ENCODE measurements at places on chromosomes 12 and 14.
A peak's percentile ranks its signal among the peaks of the same experiment; 100 is the strongest.

DNA sequence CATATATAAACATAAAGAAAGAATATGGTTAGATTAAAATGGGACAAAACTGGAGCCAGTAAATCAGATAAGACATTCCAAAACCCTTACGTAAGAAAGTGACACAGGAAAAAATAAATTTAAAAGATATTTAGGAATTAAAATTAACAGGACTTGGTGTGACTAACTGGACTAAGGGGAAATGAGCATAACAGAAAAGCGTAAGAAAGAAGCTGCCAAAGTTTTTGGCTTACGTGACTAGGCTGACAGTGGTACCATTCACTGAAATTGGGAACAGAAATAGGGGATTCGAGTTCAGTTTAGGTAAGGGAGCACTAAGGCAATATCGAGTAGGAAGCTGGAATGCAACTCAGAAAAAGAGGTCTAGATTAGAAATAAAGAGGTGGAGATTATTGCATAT, 7.8 kb downstream of the CDK17 start:
- no peak overlapping the region for H3K4me3 ChIP-seq
- H3K4me1 ChIP-seq: peaks cover 21% of the 10 kb centered on the region
- H3K27ac ChIP-seq: no peak overlapping the region
- no peaks in the 10 kb centered on the region for H3K27me3 ChIP-seq

- no peaks in the 10 kb centered on the region for H3K36me3 ChIP-seq
- no peak for DNase-seq
- no peaks in the 10 kb centered on the region for H3K27me3 ChIP-seq
- no peak overlapping the region for H3K27ac ChIP-seq
- no peaks in the 10 kb centered on the region for H3K4me1 ChIP-seq
Observed at GRCh38 chr12:132925597-132926414, 30.3 kb downstream of the ZNF605 start.

DNA sequence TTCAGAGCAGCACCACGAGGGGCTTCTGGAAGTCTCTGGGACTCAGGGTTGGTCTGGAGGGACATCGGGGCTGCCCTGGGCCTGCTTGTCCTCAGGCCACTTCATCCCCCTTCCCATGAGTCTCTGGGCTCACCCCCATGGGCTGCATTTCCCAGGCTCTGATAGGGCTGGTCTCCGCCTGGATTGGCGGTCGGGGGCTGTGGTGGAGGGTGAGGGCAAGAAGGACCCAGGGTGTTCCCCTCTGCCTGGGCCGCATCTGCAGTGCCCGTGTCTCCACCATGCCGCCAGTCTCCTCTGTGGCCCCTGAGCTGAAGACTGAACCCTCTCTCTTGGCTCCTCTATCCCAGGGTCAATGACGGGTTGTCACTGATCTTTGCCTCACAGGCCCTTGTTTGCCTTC, 242.1 kb downstream of the ADGRD1 start:
- H3K4me1 ChIP-seq: no peaks in the 10 kb centered on the region
- H3K36me3 ChIP-seq: no peaks in the 10 kb centered on the region
- DNase-seq: no peak
- H3K27me3 ChIP-seq: peaks cover 18% of the 10 kb centered on the region

DNA sequence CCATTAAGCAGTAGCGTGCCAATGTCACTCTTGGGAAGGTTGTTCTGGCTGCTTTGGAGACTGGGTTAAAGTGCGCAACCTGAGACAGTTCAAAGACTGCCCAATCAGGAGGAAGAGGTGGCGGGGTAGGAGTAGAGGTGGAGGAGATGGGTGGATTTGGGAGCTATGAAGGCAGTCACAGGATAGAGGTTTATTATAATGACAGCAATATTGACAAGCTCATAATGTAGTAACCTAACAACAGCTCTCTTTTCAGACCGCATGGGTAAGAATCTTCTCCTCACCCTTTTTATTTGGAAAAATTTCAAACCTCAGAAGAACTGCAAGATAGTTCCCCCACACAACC, 5.3 kb upstream of the PSMD9 start:
- DNase-seq: no peak
- H3K4me1 ChIP-seq: no peaks in the 10 kb centered on the region
- H3K4me3 ChIP-seq: no peak overlapping the region
- H3K27me3 ChIP-seq: no peaks in the 10 kb centered on the region

DNA sequence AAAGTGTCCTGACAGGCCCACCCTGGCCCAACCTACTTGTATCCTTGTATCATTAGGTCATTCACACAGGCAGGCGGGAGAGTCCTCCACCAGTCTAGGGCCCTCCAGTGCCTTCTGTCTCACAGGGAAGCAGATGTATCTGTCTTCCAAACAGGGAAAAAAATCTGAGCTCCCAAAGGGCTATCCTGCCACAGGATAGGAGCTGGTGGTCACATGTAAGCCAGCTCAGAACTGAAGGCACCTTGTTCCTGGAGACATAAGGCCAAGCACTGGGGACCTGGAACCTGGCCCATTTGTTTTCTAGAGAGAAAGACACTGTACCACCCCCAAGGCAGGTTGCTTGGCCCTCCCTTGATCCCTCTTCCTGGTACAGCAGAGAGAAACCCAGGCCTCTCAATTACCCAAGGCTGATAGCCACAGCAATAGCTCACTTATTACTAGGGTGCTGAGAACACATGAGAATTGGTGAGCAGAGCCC, 19.4 kb upstream of the PLEKHH1 start:
- H3K4me1 ChIP-seq: peaks cover 2% of the 10 kb centered on the region
- no peak overlapping the region for H3K4me3 ChIP-seq
- H3K27ac ChIP-seq: peak overlapping the region; percentile 69
- no peaks in the 10 kb centered on the region for H3K27me3 ChIP-seq
- DNase-seq: no peak
- no peaks in the 10 kb centered on the region for H3K36me3 ChIP-seq

DNA sequence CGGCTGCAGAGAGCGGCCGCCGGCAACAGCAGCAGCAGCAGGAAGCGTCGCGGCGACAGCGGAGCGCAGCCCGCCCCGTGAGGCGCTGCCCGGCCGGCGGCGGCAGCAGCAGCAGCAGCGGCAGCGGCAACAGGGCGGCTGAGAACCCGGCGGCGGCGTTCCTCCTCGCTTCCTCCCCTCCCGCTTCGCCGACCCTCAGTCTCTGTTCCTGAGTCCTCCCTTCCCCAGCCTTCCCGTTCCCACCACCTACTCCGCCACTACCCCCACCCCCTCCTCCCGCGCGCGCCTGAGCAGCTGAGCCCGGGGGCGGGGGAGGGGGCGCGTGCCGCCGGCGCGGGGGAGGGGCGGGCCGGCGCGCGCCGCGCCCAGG, 310 bp downstream of the BICDL1 start:
- H3K36me3 ChIP-seq: peaks cover 5% of the 10 kb centered on the region
- peak overlapping the region; percentile 53 for H3K4me3 ChIP-seq
- DNase-seq: no peak
- peak overlapping the region; percentile 68 for H3K27ac ChIP-seq
- no peaks in the 10 kb centered on the region for H3K27me3 ChIP-seq

- no peaks in the 10 kb centered on the region for H3K4me1 ChIP-seq
- H3K27ac ChIP-seq: no peak overlapping the region
- no peak for DNase-seq
- H3K36me3 ChIP-seq: no peaks in the 10 kb centered on the region
- no peak overlapping the region for H3K4me3 ChIP-seq
- no peaks in the 10 kb centered on the region for H3K27me3 ChIP-seq
Observed at GRCh38 chr12:43329375-43329774, 222.6 kb downstream of the ADAMTS20 start.

- H3K27ac ChIP-seq: no peak overlapping the region
- no peaks in the 10 kb centered on the region for H3K36me3 ChIP-seq
- H3K4me1 ChIP-seq: peaks cover 2% of the 10 kb centered on the region
- peak overlapping the region; percentile 71 for H3K4me3 ChIP-seq
- peaks cover 15% of the 10 kb centered on the region for H3K27me3 ChIP-seq
Observed at GRCh38 chr14:26597071-26597588, 703 bp downstream of the NOVA1 start.

- H3K27me3 ChIP-seq: no peaks in the 10 kb centered on the region
- no peaks in the 10 kb centered on the region for H3K4me1 ChIP-seq
- H3K27ac ChIP-seq: no peak overlapping the region
Observed at GRCh38 chr14:45698462-45699134, 445.6 kb upstream of the MIS18BP1 start.

DNA sequence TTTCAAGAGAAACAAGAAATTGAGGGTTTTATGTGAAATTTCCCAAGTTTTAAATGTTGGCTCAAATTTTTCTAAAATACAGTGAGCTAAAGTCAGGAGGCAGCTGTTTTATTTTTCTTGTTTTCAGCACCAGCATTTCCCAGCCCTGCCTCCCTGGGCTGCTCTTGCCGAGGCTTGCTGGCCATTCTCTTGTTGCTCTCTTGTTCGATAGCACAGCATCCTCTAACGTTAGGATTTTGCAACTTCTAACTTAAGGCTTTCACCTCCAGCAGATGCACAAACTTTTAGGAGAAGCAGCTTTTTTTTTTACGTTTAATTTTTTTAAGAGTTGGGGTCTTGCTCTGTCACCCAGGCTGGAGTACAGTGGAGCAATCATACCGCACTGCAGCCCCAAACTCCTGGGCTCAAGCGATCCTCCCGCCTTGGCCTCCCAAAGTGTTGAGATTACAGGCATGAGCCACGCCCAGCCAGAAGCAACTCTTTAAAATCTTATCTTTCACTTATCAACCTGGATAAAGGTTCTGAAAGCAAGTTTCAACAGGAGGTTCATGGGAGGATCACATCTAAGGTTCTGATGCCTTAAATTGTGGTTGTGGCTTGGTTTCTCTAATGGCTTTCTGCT, 40.2 kb downstream of the B4GALNT3 start:
- peaks cover 2% of the 10 kb centered on the region for H3K27me3 ChIP-seq
- no peaks in the 10 kb centered on the region for H3K4me1 ChIP-seq
- no peak overlapping the region for H3K27ac ChIP-seq

DNA sequence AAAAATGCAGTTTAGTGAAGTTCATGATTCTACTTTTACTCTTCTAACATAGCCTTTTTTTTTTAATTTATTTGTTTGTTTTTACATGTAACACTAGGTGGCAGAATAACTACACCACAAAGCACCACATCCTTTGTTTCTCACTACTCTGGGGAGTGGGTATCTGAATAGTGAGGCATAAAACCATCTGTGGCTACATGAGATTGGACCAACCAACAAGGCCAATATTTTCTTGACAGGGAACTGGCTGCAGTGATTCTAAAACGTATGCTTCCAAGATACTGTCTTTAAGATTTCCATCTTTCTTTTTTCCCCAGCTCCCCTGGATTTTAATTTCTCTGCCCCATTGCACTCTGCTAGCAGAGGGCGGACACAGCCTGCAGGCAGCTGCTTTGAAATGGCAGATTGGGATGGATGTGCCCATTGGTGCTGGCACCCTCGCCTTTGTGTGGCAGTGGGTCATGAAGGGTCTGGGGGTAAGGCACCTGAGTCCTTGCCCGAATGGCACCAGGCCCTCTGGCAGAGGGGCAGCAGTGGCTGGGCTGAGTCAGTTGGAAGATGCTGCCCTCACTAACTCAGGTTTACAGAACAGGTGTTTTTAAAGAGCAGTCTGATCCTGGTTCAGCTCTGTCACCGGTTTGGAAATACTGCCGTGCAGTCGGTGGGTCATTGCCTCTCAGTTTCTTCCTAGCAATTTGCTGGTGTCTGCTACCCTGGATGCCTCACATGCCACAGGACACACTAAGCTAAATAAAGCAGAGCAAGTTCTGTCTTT, 429.1 kb downstream of the RAD51B start:
- H3K27ac ChIP-seq: no peak overlapping the region
- no peaks in the 10 kb centered on the region for H3K36me3 ChIP-seq
- DNase-seq: no peak
- H3K27me3 ChIP-seq: no peaks in the 10 kb centered on the region
- no peak overlapping the region for H3K4me3 ChIP-seq
- H3K4me1 ChIP-seq: peaks cover 6% of the 10 kb centered on the region

DNA sequence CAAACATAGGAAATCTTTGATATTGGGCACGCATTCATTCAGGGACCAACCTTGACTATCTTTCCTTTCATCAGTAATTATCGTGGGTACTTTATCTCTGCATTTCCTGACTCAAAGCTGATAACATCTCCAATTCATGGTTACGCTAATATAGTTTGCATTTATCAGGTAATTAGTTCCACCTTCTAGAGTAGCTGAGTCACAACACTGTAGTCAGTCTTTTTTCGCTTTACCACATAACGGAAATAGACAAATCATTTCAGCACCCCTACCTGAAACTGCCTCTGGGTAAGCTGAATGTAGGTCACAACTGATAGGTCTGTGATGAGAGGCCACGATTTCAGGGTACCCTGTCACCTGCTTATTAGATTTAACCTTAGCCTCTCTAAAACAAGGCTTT, 36.7 kb upstream of the IL22 start:
- no peaks in the 10 kb centered on the region for H3K4me1 ChIP-seq
- no peak overlapping the region for H3K4me3 ChIP-seq
- no peak for DNase-seq
- H3K27ac ChIP-seq: no peak overlapping the region

- no peaks in the 10 kb centered on the region for H3K36me3 ChIP-seq
- H3K27ac ChIP-seq: no peak overlapping the region
Observed at GRCh38 chr14:93510056-93510455, 79.3 kb downstream of the UNC79 start.

GRCh38 chr12:95966287-95966870, 23.2 kb downstream of the AMDHD1 start:
- H3K36me3 ChIP-seq: no peaks in the 10 kb centered on the region
- no peak overlapping the region for H3K4me3 ChIP-seq
- no peak overlapping the region for H3K27ac ChIP-seq

GRCh38 chr12:10128687-10129086, 1.3 kb downstream of the CLEC7A start:
- peaks cover 1% of the 10 kb centered on the region for H3K27me3 ChIP-seq
- H3K27ac ChIP-seq: no peak overlapping the region

DNA sequence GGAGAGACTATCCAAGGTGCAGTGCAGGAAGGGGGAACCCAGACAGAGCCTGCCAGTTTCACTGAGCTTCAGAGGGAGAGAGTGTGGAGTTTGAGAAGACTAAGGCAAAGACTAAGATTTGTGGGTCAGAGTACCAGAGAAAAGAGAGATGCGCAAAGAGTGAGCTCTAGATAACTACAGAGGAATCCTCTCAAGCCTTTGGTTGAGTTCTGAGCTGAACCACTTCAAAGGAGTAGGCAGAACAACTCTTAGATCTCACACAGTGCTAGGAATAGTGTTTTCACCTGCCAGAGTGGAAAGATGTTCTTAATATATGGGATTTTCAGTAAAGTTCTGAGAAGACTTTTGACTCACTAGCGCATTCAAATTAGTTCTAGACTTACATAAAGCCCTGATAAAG, 10.7 kb upstream of the M6PR start:
- no peaks in the 10 kb centered on the region for H3K36me3 ChIP-seq
- peak overlapping the region; percentile 34 for H3K27ac ChIP-seq
- peaks cover 54% of the 10 kb centered on the region for H3K4me1 ChIP-seq

- H3K36me3 ChIP-seq: no peaks in the 10 kb centered on the region
- no peaks in the 10 kb centered on the region for H3K27me3 ChIP-seq
- no peak overlapping the region for H3K27ac ChIP-seq
Observed at GRCh38 chr14:53848854-53849253, 107.8 kb downstream of the BMP4 start.

DNA sequence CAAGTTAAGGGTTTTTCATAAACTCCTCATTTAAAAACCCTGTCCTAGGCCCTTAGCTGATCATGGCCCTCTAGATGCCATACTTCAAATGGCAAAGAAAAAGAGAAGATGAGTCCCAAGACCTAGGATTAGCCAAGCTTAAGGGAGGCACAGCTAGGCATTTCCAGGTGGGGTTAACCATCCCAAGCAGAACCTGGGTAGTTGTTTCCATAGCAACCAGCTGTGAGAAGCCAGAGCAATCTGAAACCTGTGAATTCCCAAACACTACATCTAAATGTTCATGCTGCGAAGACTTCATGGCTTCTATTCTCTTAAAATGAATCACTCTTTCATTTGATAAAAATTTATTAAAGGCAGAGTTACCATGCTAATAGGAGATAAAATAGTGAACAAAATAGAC, 372.9 kb downstream of the C12orf50 start:
- no peaks in the 10 kb centered on the region for H3K4me1 ChIP-seq
- no peak overlapping the region for H3K27ac ChIP-seq
- H3K36me3 ChIP-seq: no peaks in the 10 kb centered on the region
- no peaks in the 10 kb centered on the region for H3K27me3 ChIP-seq
- no peak for DNase-seq
- no peak overlapping the region for H3K4me3 ChIP-seq
